CD4-positive, alpha-beta T cell treated with Interleukin-15 for 1 hour (primary cell): ENCODE measurements at places on chromosomes 7 and 10.
A peak's percentile ranks its signal among the peaks of the same experiment; 100 is the strongest.

DNA sequence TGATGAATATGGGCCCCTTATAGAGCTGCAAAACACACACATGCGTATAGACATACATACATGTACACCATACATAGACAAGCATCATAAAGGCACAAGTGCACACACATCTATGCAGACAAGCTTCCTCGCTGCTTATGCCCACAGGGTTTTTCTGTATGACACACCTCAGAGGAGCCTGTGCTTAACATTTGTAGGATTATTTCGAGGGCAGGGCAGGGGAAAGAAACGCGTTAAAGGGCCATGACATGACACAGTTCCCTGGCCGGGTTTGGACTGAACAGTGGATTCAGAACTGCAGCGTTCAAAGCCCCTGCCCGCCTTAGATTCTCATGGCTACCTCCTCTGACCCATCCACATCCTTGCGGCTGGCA lies 44.8 kb downstream of the CHST3 start:
- no peak for DNase-seq

GRCh38 chr7:75915416-75916156 lies 631 bp downstream of the POR start:
- DNase-seq: no peak

DNA sequence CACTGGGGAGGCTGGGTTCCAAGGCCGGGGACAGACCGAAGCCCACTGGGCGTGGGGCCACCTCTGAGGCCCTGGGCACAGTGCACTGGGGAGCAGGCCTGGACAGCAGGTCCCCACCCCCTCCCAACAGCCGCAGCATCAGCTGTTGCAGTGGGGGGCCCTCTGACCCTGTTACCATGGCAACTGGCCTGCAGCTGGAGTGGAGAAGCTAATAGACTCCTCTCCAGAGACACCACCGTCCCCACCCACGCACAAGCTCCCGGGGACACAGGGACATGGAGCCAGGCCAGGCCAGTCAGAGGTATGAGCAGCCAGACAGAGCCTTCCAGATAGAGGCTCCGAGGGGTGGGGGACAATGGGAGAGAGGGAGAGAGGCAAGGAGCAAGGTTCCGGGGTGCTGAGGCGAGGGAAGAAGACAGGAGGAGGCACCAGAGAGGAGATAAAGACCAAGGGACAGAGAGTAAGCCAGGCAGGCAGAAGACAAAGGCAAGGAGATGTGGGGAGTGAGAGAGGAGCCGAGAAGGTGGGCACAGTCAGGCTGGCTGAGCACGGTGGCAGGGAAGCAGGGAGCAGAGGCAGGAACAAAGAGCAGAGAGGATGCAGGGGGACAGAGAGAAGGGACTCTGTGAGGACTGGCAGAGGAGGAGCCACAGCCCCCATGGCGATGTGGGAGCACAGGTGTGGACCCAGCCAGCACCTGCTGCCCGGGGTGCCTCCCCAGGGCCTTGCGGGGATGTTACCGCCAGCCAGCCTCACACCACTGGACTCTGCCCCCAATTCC lies 6.7 kb downstream of the KCNH2 start:
- no peak for DNase-seq

DNA sequence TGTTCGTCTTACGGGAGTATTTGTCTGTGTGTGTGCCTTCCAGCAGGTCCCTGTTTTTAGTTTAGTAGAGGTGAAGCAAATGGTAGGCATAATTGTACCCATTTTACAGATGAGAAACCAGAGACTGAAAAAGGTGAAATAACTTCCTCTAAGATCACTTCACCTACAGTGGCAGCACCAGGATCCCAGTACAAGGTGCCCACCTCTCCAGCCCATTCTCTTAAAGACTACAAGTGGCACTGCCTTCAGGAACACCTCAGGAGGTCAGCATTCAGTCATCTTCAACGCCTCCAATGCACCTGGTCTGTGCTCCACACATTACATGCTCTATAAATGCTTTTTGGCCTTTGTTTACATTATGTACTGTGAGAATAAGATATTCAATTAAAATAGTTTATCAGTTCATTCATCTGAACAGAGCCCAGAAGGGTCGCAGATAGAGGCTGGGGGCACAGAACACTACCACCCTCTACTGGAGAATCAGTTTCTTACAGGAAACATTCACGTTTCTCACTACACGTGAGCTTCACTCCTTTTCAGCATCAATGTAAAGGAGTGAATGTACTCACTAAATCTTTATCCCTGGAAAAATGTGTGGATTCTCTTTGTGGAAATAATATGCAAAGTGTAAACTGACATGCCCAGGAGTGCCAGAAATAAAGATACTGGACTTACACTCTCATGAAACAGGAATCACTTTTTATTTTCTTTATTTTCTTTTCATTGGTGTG lies 45.5 kb upstream of the ABLIM1 start:
- DNase-seq: no peak

DNA sequence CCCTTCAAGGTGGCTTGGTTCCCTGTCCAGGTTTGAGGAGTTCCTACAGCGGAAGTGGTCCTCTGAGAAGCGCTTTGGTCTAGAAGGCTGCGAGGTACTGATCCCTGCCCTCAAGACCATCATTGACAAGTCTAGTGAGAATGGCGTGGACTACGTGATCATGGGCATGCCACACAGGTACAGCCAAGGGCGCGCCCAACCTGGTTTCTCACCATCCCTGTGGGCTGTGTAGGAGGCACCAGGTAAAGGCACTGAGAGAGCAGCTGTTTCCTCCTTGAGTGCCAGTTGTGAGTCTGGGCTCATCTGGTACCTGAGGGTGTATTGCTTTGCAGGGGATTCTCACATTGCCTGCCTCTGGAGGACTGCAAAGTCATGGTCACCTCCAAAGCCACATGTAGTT lies 68.0 kb downstream of the OGDH start:
- DNase-seq: no peak

DNA sequence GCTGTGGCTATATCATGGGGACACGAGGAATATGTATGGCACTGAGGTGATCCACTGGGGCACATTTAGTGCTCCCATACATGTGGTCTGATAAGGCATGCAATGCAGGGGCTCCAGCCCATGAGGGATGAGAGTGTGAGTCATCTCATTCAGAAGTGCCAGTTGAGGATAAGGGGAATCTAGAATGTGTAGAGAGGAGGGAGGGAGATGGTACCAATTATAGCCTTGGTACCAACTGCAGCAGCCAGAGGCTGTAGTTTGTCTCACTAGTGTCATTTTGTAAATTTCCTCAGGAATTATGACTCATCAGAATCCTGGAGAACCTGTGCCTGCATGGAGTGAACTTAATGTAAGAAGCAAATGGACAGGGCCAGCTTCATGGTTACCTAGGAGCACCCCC lies 46.2 kb downstream of the LAMB4 start:
- DNase-seq: no peak

GRCh38 chr10:125294109-125294508 lies 133.7 kb upstream of the CTBP2 start:
- no peak for DNase-seq

GRCh38 chr7:23410446-23411183 lies 59.7 kb downstream of the IGF2BP3 start:
- DNase-seq: peak; percentile 54

DNA sequence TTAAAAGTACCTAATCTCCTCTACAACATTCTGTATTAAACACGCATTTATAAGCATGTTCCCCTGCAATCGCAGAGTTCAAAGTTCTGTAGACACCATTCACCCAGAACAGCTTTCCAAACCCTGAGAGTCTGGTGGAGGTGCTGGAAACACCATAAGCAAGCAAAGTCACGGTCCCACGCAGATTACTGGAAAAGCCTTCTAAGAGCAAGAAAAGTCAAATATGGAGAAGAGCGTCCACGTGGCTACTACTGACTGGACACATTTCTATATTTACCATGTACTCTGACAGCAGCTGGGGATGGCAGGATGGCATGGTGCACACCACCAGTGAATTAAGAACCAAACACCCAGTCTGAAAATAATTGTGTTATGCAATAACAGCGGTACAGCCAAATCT lies 97.7 kb downstream of the PARD3 start:
- DNase-seq: no peak

GRCh38 chr7:134690016-134690415 lies 43.4 kb downstream of the BPGM start:
- DNase-seq: no peak

DNA sequence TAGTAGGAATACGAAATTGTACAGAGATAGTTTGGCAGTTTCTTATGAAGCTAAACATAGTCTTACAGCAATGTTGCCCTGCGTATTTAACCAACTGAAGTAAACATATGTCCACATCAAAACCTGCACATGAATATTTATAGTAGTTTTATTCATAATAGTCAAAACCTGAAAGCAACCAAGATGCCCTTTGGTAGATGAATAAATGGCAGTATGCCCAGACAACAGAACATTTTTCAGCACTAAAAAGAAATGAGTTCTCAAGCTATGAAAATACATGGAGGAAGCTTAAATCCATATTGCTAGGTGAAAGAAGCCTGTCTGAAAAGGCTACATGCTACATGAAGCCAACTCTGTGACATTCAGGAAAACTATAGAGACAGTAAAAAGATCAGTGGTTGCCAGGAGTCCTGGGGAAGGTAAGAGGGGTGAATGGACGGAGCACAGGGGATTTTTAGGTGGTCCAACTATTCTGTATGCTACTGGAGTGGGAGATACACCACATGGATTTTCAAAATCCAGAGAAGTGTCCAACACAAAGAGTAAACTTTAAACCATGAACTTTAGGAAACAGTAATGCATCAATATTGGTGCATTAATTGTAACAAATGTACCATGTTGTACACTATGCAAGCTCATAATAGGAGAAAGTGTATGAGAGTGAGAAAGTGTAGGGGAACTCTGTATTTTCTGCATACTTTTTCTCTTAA lies 17.6 kb downstream of the GPRIN2 start:
- peak; percentile 12 for DNase-seq

- DNase-seq: no peak
Measured at GRCh38 chr10:122280156-122280555, 9.1 kb downstream of the BTBD16 start.

DNA sequence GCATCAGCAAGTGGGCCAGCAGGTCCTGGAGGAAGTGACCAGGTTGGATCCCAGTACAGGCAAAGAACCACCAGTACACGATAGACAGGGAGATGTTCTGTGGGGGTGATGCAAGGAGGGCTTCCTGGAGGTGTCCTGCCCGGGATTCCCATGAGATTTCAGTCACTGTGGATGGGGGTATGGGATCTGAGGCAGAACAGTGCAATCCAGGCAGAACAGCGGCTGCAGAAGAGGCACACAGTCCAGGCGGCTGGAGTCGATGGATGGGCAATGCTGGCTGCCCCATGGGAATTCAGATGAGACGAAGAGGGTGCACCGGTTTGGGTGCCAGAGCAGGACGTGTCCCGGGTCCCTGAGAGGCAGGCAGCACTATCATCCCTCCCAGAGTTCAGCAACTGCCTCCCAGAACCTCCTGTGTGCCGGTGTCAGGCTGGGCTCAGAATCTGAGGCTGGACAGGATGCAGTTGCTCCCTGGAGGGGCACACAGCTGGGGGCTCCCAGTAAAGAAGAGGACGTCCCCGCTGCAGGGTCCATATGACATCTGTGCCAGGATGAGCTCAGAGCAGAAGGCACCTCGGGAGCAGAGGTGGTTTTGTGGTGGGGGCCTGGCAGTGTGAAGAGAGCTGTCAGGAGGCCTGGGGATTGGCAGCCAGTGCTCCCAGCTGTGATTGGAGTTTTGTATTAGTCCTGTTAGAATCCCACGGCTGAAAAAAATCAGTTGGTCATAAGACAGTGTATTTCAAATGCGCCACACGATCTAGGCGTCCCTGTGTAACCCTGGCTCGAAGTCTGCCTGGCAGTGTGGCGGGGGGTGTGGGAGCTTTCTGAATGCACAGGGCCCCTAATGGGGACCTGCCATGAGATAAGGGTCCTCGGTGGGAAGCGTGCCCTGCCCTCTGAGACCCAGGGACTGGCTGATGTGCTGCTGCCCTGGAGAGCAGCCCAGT lies 3.2 kb downstream of the KNDC1 start:
- DNase-seq: no peak

- DNase-seq: no peak
Measured at GRCh38 chr7:108227366-108227765, 97.2 kb upstream of the LAMB4 start.

DNA sequence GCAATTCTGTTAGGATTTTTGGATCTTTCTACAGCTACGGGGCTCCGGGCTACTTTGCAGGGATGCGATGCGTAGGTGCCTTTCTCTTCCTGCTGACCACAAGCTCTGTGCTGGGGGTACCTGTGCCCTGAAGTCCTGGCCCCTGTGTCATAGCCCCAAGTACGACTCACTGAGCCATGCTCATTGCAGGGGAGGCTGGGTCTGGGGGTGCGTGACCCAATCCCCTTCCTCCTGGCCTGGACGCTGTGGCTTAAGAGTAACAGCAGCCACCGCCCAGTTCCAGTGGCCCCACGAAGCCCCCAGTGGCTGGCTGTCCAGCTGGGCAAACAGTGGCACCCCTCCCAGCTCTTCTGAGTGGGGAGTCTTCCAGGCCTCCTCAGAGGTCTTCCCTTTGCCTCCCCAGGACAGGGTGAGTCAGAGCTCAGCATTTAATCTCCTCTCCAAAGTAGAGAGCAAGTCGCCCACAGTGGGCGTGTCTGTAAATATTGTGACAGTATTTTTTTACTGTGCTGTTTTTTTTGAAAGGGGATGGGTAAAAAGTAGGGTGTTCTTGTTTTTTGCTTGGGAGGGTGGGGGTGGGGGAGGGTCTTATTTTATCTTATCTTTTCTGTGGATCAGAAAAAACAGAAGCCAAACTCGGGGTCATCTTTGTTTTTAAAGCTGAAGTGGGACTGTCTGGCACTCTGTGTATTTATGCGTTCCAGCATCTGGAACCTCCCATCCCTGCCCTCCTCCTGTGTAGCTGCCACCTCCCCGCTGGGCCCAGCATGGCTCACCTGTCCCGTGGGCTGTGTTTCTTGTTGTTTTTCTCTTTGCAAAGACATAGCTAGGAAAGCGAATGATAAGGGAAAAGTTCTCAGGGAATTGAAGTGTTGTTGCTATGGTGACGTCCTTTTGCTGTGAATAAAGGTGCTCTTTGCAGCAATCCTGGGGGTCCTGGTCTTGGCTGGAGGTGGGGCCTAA lies 8.2 kb downstream of the LFNG start:
- DNase-seq: peak; percentile 58

GRCh38 chr7:50656141-50656895 lies 91.1 kb upstream of the DDC start:
- no peak for DNase-seq

DNA sequence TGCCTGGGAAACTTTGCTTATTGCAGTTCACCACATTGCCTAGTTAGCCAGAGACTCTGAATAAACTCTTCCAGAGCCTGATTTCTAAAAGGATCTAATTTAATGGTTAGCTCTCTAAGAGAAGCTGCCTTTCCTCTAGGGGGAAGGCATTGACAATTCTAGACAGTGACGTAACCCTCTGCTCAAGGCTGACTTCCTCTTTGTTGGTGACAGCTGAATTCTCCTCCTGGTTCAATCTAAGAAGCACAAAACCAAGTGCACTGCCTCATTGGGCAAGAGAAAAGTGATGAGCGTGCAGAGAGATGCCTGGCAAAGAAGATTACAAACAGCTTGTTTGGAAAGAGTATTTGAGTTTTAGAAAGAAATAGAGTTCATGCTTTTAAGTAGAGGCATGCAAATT lies 102.7 kb downstream of the MACC1 start:
- peak; percentile 62 for DNase-seq
